MCF 10A (cell line): ENCODE measurements at places on chromosomes 2 and 18. TPM values are rescaled to one million over a fixed set of nuclear protein-coding genes. Genes with fewer than 3 reads are reported as not detected.

The RNF144A gene
- 0.21 and 0.47 TPM in 2 replicates for total RNA-seq

The IGFBP5 gene
- not detected in 2 replicates for total RNA-seq

The SLC11A1 gene
- 0.09 and 0.32 TPM in 2 replicates for total RNA-seq

The NTSR2 gene
- total RNA-seq: not detected in 2 replicates

The NT5C1B gene
- not detected in 2 replicates for total RNA-seq

The FOXD4L1 gene
- 0.63 and 0.98 TPM in 2 replicates for total RNA-seq

The GPR45 gene
- total RNA-seq: not detected in 2 replicates

The UGT1A5 gene
- total RNA-seq: not detected in 2 replicates

The SOX11 gene
- not detected in 2 replicates for total RNA-seq

The ST8SIA3 gene
- total RNA-seq: not detected in 2 replicates

The MAP3K19 gene
- total RNA-seq: not detected in 2 replicates

The CERKL gene
- total RNA-seq: 0.23 TPM in 1 of 2 replicates, not detected in the other

The IL36A gene
- not detected in 2 replicates for total RNA-seq

The LIMS4 gene
- total RNA-seq: 1.5 and 1.7 TPM in 2 replicates

The RNMT gene
- 38.4 and 53.0 TPM in 2 replicates for total RNA-seq

The SCN1A gene
- not detected in 2 replicates for total RNA-seq

The PRLH gene
- total RNA-seq: not detected in 2 replicates

The CXCR4 gene
- 0.54 and 1.1 TPM in 2 replicates for total RNA-seq

The NEU2 gene
- not detected in 2 replicates for total RNA-seq

The MAL gene
- total RNA-seq: not detected in 2 replicates

The CNTNAP5 gene
- not detected in 2 replicates for total RNA-seq

The RGPD5 gene
- total RNA-seq: 35.0 and 60.4 TPM in 2 replicates

The TCF7L1 gene
- 0.81 and 1.1 TPM in 2 replicates for total RNA-seq

The CYRIA gene
- total RNA-seq: 0.35 and 1.2 TPM in 2 replicates

The STPG4 gene
- total RNA-seq: 0.83 TPM in 1 of 2 replicates, not detected in the other

The EVX2 gene
- total RNA-seq: not detected in 2 replicates

The ALPP gene
- 0.35 and 0.64 TPM in 2 replicates for total RNA-seq

The G6PC2 gene
- total RNA-seq: not detected in 2 replicates

The MPP4 gene
- total RNA-seq: 0.29 TPM in 1 of 2 replicates, not detected in the other

The TRIM54 gene
- not detected in 2 replicates for total RNA-seq

The DNER gene
- total RNA-seq: 49.2 and 62.6 TPM in 2 replicates

The SLC4A5 gene
- total RNA-seq: 0.12 and 0.70 TPM in 2 replicates

The DUSP2 gene
- total RNA-seq: 1.3 and 3.3 TPM in 2 replicates

The SLC9A4 gene
- total RNA-seq: 0.07 TPM in 1 of 2 replicates, not detected in the other

The MROH2A gene
- not detected in 2 replicates for total RNA-seq

The ACMSD gene
- not detected in 2 replicates for total RNA-seq

The RNF25 gene
- 58.9 and 60.8 TPM in 2 replicates for total RNA-seq

The CABYR gene
- total RNA-seq: 3.0 TPM in 2 replicates

The IL37 gene
- not detected in 2 replicates for total RNA-seq

The SYT4 gene
- not detected in 2 replicates for total RNA-seq

The PSMD14 gene
- total RNA-seq: 130 and 135 TPM in 2 replicates

The HAAO gene
- not detected in 2 replicates for total RNA-seq

The SSB gene
- 98.0 and 113 TPM in 2 replicates for total RNA-seq

The PRSS56 gene
- not detected in 2 replicates for total RNA-seq

The ABCG5 gene
- total RNA-seq: not detected in 2 replicates

The MATN3 gene
- total RNA-seq: 0.83 and 0.98 TPM in 2 replicates

The CYP26B1 gene
- 14.1 and 16.9 TPM in 2 replicates for total RNA-seq

The UGT1A8 gene
- total RNA-seq: not detected in 2 replicates

The TSPYL6 gene
- not detected in 2 replicates for total RNA-seq

The MGAT5 gene
- 22.2 and 32.3 TPM in 2 replicates for total RNA-seq

The INHBB gene
- 0.10 and 0.16 TPM in 2 replicates for total RNA-seq

The SIX3 gene
- total RNA-seq: not detected in 2 replicates
